ENCODE measurements at places on chromosomes 12 and 14.
A peak's percentile ranks its signal among the peaks of the same experiment; 100 is the strongest.

GRCh38 chr12:108759924-108760323 lies 28.6 kb upstream of the CORO1C start:
- no peak for DNase-seq

GRCh38 chr12:127381681-127382080 lies 885.3 kb upstream of the TMEM132C start:
- DNase-seq: no peak

GRCh38 chr14:95317817-95318343 lies 1.8 kb downstream of the CLMN start:
- no peak for DNase-seq

DNA sequence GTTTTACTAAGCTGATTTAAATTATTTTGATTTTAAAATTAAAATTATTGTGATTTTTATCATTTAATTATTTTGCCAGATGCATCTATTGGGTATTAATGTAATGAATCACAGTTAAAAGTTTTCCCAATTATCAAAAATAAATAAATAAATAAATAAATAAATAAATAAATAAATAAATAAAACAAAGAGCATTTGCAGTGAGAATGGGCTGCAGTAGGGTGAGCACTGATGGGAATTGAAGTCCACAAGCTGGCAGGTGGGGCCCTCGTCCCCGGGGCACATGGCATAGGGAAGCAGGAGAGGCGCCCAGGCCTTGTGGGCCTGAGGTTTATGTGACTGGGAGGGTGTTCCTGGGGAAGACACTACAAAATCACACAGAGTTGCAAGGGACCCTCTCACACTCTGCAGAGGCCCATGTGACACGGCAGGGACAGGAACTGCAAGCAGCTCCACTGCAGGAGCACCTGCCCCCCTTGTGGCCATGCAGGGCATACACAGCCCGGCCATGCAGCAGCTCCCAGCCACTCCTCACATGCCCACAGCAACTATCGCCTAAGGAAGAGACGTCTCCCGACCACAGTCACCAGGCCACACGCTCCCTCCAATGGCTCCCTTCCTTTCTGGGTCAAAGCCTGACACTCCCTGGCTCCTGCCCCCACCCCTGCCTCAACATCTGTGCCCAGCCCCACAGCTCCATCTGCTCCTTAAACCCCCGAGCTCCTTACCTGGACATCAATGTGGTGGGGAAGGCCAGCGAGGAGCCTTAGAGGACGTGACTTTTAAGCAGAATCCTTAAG lies 256.3 kb upstream of the SFSWAP start:
- peak; percentile 34 for DNase-seq

DNA sequence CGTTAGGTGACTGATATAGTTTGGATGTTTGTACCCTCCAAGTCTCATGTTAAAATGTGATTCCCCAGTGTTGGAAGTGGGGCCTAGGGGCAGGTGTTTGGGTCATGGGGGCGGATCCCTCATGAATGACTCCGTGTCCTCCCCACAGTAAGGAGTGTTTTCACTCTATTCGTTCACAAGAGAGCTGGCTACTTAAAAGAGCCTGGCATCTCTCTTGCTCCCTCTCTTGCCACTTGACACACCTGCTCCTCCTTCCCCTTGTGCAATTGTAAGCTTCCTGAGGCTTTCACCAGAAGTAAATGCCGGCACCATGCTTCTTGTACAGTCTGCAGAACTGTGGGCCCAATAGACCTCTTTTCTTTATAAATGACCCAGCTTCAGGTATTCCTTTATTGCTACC lies 2.6 kb downstream of the IFI27L2 start:
- DNase-seq: no peak

GRCh38 chr12:27824126-27824842 lies 44.2 kb upstream of the MANSC4 start:
- DNase-seq: no peak

GRCh38 chr12:38782359-38782758 lies 123.0 kb downstream of the CPNE8 start:
- DNase-seq: no peak

GRCh38 chr12:61916831-61917230 lies 343.4 kb upstream of the USP15 start:
- no peak for DNase-seq

DNA sequence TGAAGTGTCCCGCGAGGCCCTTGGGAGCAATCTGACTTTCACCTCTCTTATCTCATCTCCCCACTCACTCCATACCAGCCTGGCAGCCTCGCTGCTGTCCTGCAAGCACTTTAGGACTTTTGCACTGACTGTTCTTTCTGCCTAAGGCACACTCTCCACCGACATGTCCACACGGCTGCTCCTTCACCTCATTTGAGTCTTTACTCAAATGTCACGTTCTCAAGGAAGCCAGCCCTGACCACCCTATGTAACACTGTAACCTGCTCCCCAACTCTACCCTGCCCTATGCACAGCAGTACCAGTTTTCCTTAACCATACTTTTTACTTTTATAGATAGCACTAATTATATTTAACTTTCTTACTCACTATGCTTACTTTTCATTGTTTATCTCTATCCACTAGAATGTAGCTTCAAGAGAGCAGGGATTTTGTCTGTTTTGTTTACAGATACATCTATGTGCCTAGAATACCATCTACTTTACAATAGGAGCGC lies 32.0 kb downstream of the PRKD1 start:
- DNase-seq: no peak

DNA sequence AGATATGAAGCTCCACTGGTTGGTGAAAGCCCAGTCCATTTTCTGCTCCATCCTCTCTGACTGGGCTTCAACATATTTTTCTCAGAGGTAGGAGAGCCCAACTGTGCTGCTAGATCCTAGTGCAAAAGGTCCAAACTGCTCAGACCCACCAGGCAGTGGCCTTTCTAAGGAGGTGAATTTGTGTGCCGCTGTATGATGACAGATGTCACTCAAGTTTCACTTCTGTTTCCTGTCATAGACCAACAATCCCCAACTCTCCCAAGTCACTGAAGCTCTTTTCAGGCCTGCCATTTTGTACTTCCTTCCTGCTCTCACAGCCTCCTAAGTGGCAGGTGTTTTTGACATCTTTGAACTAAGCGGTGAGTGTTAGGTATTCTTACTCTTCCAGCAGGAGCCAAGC lies 16.4 kb upstream of the RNASE4 start:
- no peak for DNase-seq

DNA sequence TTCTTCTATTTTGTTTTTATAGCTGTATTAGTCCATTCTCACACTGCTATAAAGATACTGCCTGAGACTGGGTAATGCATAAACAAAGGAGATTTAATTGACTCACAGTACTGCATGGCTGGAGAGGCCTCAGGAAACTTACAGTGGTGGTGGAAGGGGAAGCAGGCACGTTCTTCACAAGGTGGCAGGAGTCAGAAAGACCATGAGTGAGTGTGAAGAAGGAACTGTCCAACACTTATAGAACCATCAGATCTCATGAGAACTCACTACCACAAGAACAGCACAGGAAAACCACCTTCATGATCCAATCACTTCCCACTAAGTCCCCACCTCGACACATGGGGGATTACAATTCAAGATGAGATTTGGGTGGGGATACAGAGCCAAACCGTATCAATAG lies 42.3 kb downstream of the ARMH4 start:
- DNase-seq: no peak

DNA sequence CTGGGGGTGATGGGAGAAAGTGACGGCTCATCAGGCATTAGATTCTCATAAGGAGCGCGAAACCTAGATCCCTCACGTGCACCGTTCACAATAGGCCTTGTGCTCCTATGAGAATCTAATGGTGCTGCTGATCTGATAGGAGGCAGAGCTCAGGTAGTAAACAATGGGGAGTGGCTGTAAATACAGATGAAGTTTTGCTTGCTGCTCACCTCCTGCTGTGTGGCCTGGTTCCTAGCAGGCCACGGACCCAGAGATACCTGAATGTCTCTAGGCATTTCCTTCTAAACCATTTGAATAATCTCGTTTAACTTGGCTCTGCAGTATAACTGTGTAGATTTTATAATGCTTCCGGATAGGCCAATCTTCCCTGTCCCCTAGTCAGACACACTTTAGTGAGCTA lies 13.0 kb downstream of the TBC1D30 start:
- no peak for DNase-seq

- DNase-seq: no peak
Measured at GRCh38 chr12:130474599-130475269, 137.0 kb downstream of the PIWIL1 start.

GRCh38 chr14:36173161-36173560 lies 3.4 kb downstream of the PTCSC3 start:
- DNase-seq: no peak
